ENCODE measurements at places on chromosomes 2 and 18.

DNA sequence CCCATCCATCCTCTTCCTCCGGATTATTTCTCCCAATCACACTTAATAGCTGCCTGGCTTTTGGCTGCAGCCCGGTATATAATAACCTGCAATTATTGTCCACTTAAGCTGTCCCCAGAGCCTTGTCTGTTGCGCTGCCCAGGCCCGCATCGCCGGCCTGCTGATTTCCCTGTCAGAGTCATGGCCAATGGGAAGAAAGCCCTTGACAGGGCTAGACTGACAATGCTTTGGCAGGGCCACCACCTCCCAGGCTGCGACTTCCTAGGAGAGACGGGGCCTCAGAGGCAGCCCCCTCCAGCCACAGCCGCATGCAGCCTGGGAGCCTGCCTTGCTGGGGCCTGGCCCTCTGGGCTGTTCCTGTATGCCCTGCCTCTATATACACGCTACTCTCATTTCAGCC is 10.0 kb upstream of the CELF4 start:
- DNase-seq = no peak

GRCh38 chr2:226215902-226216503 is 583.6 kb downstream of the IRS1 start:
- DNase-seq = no peak

GRCh38 chr2:202278036-202278760 is 12.6 kb downstream of the NOP58 start:
- no peak for DNase-seq

- no peak for DNase-seq
These were observed 856 bp downstream of the TIA1 start for GRCh38 chr2:70247364-70248180.

DNA sequence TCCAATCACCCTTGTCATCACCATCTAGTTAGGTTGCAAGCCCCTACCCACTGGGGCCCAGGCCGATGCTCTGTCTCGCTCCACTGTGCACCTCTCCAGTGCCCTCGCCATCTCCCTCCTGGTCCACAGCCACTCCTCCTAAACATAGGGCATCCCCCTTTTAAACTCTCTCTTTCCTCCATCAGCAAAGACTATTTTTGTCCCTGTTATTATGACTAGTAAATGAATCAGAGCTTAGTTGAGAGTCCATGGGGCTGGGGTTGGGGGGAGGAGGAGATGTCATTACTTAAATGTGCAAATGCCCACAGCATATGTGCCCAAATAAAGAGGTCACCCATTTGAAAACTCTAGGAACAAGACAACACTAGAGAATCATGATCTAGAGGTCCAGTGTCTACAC is 167.4 kb downstream of the TRABD2A start:
- DNase-seq = no peak

DNA sequence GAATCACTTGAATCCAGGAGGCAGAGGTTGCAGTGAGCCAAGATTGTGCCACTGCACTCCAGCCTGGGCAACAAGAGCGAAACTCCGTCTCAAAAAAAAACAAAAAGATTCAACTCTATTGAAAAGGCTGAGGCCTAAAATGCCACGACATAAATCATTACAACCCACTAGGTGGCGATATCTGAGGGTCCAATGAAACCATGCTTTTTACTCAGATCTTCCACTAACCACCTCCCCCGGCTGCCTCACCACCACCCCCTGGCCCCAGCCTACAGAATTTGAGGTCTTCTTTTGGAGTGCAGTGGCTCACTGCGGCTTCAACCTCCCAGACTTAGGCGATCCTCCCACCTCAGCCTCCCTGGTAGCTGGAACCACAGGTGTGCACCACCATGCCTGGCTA is 57.5 kb downstream of the AP1S3 start:
- DNase-seq = peak; percentile 48

DNA sequence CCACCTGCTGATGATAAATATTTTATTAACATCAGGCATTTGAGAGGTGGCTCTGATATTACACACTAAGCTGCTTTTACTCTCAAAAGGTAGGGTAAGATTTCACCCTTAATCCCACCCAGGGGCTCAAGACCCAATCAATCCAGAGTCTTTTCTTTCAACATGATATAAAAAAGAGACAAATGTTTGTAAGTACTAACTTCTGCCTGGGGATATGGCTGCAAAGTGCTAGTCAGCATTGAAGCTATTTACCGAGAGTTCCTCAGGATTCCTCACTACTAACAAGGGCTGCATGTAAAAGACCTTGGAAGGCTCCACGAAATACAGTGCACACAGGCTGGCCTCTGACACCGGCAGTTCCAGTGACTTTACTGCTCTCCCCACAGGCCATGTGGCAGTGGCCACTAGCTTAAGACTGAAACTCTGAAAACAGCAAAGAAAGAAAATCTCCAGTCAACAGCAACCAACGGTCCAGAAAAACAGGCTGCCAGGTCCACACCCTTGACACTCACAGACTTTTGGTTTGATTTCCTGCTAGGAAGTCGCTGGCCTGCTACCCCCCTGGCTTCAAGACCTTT is 11.2 kb downstream of the MREG start:
- DNase-seq = no peak

- no peak for DNase-seq
These were observed 299.4 kb downstream of the AGAP1 start for GRCh38 chr2:235793163-235793752.

- DNase-seq = no peak
These were observed 25.0 kb downstream of the CEP68 start for GRCh38 chr2:65081232-65081685.

DNA sequence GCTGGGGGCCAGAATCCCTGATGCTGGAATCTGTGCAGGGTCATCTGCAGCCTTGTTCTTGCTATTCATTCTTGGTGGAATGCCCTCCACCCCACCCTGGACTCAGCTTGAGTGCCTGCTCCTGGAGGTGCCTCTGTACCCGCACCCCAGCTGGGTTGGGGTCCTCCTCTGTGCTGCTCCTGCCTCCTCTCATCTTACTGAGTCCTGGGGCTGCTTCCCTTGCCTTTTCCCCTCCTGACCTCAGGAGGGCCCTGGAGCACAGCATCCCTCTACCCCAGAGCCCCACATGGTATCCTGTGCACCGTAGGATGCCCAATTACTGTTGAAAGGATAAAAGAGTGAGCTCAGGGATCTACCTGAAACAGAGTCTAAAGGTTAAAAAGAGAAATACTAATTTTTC is 81.6 kb downstream of the CIB4 start:
- DNase-seq = no peak

DNA sequence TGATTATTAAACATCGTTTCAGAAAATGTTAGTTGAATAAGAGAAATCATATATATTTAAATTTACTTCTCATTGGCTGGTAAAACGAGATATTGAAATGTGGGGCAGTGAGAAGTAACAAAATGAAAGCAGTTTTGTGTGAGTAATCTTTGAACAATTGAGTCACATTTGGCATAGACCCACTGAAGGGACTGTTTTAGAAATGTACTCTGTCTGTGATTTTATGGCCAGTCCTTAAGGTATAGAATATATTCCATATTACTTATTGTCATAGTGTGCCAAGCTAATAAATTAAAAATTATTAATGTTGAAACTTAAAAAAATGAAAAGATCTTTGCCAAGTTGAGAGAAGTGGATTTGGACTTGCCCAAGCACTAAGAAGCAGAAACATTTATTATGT is 222.4 kb upstream of the COL3A1 start:
- no peak for DNase-seq

- DNase-seq = no peak
These were observed 208.8 kb upstream of the CRIM1 start for GRCh38 chr2:36146765-36147164.

GRCh38 chr18:36643061-36643460 is 185.7 kb downstream of the TPGS2 start:
- no peak for DNase-seq

DNA sequence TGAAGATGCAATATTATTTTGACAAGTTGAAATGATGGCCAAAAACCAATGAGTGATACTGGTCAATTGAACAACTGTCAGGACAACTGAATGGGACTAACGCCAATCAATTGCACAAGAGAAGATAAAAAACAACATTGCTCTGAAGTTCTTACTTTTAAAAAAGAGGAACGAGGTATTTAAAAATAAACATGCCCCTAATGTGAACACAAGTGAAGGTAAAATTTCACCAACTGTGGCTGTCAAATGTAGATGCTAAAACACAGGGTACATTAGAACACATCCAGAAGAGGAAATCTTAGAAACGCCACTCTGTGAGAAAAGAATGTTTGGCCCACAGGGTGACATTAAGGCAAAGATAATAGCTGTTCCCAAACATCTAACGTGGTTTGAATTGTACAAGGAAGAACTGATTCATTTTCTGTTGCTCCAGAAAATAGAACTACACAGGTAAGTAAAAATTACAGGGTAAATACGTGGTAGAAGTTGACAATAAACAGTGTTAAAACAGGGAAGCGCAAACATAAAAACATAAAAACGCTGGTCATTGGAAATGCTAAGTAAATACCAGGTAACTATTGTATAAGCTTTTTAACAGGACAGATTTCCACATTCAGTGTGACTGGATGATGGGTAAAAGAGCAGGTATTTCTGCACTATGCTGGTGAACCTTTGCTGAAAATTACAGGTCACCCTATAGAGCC is 20.3 kb downstream of the LONRF2 start:
- no peak for DNase-seq

DNA sequence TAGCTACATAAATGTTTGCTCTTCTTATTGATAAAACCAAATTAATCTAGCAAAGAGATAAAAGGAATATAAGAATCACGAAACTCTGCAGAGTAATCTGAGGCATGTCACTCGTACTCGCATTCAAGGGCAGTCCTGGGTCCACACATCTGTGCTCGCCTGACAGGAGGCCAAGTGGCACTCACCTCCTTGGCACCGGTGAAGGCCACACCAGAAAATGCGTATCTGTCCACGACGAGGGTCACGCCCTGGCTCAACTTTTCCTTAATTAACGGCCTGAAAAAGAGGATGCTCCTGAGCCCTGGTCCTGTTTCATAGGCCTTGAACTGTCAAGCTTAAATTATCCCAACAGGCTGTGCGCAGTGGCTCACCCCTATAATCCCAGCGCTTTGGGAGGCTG is 6.6 kb downstream of the DTYMK start:
- DNase-seq = no peak

DNA sequence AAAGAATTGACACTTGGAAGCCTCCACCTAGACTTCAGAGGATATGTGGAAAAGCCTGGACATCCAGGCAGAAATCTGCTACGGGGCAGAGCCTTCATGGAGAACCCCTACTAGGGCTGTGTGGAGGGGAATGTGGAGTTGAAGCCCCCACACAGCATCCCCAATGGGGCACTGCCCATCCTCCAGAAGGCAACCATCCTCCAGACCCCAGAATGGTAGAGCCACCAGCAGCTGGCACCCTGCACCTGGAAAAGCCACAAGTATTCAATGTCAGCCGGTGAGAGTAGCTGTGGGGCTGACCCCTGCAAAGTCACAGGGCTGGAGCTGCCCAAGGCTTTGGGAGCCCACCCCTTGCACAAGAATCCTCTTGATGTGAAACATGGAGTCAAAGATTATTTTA is 53.6 kb upstream of the SNTG2 start:
- no peak for DNase-seq
